Stimulated activated CD8-positive, alpha-beta memory T cell treated with anti-CD3 and anti-CD28 coated beads, Interleukin-4, amount 100 ng/mL, for 1 hour (primary cell): ENCODE measurements at places on chromosomes 12 and 14.

- no peak for DNase-seq
These were observed 412.2 kb upstream of the GARIN6 start for GRCh38 chr12:99235381-99235780.

- DNase-seq, result no peak
These were observed 191.9 kb downstream of the RAD51B start for GRCh38 chr14:68011406-68012028.

- no peak for DNase-seq
These were observed 841.7 kb downstream of the DIO2 start for GRCh38 chr14:79369359-79370332.

DNA sequence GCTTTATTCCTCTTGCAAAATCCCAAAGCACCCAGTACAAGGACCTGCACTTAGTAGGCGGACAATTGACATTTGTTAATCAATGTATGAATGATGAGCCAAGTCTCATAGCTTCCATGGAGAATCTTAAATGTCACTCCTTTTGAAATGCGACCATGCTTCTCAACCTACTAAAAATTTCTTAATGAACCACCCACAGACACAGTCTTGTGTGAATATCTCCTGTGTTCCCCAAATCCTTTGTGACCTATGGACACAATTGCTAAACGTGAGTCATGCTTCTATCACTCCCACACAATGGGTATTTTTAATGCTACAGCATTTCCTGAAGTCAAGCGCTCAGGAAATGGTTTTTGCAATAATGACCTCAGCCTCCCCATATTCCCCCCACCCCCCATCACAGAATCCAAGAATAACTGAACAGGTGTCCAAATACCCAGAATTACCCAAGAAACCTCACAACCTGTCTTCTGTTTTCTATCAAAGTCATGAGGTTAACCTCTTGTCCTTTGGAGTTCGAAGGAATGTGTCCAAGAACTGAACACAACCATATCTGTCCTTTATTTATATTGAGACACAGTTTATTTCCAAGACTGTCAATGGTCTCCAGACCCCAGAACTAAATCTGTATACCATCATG lies 163.6 kb upstream of the PLEKHG7 start:
- DNase-seq, result no peak

DNA sequence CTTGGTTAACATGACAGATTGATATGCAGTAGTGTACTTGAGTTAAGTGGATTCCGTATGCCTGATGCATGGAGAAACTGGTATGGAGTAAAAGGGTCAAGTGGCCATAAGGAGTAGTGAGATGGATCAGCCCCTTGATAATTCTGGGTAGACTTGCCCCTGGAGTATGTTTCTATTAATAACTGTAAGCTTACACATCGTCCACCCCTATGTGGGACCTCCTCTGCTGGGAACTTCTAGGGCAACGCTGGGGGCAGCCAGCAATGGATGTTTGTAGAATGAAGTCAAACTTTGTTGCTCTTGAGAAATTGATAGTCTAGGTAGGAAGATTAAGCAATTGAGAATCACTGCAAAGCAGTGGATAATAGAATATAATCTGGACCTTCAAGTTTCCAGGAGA lies 3.5 kb downstream of the C12orf75 start:
- no peak for DNase-seq

GRCh38 chr14:60789656-60790055 lies 55.1 kb downstream of the MNAT1 start:
- no peak for DNase-seq

DNA sequence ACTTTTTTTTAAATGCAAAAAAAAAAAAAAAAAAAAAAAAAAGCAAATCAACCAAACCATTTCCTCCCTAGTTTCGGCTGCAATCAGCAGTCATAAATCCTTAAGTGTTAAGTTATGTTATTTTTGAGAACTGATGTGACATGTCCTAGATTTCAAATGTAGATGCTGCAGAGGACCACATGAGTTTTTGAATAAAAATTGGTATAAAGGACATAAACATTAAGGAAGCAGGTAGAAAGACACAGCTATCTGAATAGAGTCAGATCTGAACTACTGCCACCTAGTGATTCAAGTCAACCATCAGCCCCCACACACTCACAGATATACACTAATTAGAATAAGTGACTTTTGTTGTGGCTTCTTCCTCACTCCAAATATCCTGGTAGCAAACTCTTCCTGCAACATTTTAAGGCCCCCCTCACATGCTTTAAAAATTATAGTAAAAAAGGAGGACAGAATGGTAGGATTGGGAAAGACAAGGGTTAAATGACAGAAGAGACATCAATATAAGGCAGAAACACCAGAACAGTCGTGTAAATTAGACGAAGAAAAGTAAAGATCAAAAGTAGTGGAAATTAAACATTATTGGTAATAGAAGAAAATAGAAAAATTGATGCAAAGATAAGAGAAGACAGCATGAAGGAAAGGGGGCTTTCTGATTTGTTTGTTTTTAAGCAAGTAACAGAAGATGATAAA lies 394.5 kb upstream of the ATP2B1 start:
- DNase-seq, result no peak

DNA sequence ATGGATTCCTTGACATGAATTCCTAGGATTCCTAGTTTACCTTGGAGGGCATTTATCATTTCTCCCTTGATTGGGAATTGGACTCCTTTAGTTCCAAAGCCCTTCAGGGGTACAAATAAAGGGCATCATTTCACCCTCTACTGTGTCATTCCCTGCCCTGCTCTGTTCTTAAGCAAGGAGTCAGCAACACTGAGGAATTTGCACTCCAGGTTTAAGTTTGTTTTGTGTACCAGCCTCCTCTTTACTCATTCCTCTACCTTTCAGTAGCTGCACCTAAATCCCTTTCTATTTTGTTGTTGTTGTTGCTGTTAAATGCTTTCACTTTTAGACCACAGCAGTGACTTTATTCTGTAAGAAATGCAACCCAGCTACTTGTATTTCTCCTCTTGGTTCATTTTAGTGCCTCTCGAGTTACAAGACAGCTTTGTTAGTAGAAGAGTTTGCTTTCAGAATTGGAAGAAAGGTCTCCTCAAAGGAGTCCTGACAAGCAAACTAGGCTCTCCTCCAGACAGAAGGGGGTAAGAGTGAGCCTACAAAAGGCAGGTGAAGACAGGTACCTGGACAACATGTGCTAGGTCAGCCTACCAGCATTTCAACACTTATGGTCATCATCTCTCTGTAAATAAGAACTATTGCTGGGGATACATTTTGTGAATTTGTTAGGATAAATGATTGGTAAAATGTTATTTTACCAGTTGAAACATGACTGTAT lies 90.0 kb downstream of the RMST start:
- no peak for DNase-seq

DNA sequence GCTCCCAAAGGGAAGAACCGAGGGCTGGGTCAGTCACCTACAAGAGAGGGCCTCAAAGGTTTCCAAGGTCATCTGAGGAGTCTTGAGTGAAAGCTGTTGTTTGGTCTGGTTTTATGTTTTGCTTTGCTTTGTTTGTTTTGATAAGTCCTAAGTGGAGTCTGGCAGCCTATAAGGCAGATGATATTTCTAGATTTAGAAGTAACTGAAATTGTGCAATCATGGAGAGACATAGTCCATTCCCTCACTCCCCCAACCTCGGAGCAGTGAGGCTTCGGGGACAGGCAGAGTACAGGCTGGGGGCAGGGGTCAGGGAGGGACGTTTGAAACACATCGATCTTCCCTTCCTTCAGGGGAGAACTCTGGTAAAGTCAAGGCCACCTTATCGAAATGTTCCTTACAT lies 42.3 kb downstream of the TTC9 start:
- DNase-seq, result no peak

- DNase-seq, result no peak
These were observed 37.0 kb downstream of the RASAL1 start for GRCh38 chr12:113098441-113099028.

GRCh38 chr12:81347404-81347803 lies 269.5 kb downstream of the ACSS3 start:
- DNase-seq, result no peak

GRCh38 chr14:63045612-63046320 lies 508 bp upstream of the KCNH5 start:
- DNase-seq, result no peak

DNA sequence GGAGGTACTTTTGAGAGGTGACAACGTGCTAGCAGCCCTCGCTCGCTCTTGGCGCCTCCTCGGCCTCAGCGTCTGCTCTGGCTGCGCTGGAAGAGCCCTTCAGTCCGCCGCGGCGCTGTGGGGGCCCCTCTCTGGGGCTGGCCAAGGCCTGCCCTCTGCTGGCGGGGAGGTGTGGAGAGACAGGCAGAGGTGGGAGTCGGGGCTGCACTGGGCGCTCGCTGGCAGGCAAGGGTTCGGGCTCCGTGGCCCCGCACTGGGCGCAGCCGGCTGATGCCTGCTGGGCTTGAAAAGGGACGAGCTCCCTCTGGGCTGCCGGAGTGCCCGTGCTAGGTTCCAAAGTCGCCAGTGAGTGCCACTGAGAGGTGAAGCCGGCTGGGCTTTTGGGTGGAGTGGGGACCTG lies 580.0 kb downstream of the DIO2 start:
- no peak for DNase-seq

- no peak for DNase-seq
These were observed 77.8 kb downstream of the HECTD4 start for GRCh38 chr12:112304436-112304835.

DNA sequence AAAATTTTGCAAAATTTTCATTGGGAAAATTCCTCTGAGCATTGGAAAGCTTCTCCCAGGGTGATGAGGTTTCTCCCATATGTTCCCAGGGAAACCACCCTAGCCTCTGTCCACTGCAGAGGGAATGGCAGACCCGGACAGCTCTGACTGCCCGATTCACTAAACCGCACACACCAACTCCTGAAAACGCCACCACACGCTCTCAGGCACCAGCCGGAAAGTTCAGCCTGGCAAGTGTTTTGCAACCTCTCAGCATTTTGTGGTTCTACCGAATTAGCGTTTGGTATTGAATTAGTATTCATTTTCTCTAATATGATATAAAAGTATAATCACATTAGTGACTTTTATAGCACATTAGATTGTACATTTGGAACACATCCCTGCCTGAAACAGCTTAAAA lies 213.4 kb downstream of the PHETA1 start:
- DNase-seq, result no peak
